AG09319 (cell line): ENCODE measurements at places on chromosomes 5 and 9.

DNA sequence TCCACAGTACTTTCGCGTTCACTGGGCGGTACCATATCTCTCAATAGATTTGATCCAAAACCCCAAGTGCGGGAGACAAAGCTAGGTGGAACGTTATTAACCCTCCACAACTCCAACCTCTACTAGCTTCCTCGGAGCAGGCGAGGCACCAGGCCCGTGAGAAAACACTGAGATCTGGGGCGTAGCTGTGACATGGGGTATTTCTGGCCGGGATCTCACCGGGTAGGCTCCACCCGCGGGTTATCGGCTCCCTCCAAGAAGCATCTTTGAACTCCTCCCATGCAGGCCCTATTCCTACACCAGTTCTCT lies 350 bp upstream of the SLC25A46 start:
- DNase-seq, result no peak

- no peak for DNase-seq
Observed at GRCh38 chr9:27150746-27151406, 41.9 kb downstream of the TEK start.

GRCh38 chr9:136494531-136495215 lies 11.8 kb upstream of the SEC16A start:
- DNase-seq, result no peak

GRCh38 chr5:75961818-75962217 lies 121.4 kb upstream of the SV2C start:
- DNase-seq, result no peak

DNA sequence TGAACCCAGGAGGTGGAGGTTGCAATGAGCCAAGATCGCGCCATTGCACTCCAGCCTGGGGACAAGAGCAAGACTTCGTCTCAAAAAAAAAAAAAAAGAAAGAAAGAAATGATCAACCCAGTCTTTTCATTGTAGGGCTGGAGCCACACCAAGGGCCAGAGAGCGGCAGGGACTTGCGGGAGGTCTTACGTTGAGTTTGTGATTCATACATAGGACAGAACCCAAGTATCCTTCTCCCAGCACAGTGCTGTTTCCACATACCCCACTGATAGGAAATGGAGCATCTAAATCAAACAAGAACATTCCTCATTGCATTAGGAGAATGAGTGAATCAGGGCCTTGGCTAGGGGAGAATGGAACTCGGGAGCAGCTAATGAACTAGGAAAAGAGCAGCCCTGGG lies 3.5 kb upstream of the TNIP1 start:
- no peak for DNase-seq

- DNase-seq, result peak; percentile 30
Observed at GRCh38 chr9:94002316-94003140, 47.4 kb upstream of the BARX1 start.

DNA sequence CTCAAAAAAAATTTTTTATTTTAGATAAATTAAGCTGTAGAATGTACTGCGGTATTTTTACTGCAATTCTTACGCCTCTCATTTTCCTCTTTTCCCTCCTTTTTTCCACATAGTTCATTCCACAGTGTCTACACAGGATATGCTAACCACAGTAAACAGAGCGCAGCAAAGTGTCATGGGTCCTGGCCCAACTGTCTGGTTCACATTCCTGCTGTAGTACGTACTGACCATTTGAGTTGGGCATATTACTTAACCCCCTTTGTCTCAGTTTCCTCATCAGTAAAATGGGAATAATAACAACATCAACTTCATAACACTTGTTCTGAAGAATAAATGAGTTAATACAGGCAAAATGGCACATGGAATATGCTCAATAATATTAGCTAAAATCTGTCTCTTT lies 41.6 kb downstream of the SLC44A1 start:
- DNase-seq, result no peak

DNA sequence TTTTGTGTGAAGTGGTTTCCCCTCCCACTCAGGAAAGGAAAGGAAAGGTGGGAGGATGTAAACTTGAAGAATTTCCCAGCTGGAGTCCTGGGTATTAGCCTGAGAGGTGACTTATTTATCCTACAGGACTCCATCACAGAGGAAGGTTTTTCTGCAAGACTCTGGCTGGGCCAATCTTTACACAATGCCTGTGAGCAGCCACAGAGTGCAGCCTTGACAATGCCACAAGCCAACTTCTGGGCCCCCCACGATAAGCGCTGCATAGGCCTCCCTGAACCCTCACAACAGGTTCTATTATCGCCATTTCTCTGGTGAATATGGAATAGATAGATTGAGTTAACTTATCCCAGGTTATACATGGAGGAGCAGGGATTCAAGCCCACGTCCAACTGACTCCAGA lies 12.4 kb downstream of the TTC39B start:
- DNase-seq, result no peak

GRCh38 chr5:176620333-176620981 lies 9.9 kb downstream of the SNCB start:
- no peak for DNase-seq

GRCh38 chr9:108861464-108861863 lies 602 bp upstream of the ACTL7A start:
- DNase-seq, result no peak

- no peak for DNase-seq
Observed at GRCh38 chr5:141637123-141637766, 448 bp downstream of the RELL2 start.

GRCh38 chr5:95725937-95726810 lies 5.0 kb upstream of the RHOBTB3 start:
- DNase-seq, result peak; percentile 43

GRCh38 chr9:125612616-125613015 lies 94.4 kb downstream of the MAPKAP1 start:
- DNase-seq, result no peak

DNA sequence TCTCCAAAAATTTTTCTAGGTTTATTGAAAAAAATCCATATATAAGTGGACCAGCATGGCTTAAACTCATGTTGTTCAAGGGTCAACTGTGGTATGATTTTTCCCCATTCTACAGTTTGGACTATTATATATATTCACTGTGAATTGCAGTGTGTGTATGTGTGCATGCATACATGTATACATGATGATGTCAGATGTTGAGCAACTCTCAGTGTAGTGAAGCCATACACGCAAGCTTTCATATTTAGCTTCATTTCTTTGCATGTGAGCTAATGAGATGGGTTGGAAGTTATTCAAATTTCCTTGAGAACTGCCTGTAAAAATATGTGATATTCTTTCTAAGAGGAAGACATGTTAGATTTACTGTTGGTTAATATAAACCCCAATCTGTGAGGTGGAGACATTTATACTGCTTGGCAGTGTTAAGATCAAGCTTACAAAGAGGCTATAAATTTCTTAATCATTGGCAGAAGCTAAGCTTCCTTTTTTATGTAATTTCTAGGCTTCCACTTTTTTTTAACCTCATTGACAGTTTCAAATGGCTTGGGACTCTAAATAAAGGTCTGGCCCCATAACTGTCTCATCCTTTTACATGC lies 134.8 kb downstream of the GABRG2 start:
- no peak for DNase-seq

DNA sequence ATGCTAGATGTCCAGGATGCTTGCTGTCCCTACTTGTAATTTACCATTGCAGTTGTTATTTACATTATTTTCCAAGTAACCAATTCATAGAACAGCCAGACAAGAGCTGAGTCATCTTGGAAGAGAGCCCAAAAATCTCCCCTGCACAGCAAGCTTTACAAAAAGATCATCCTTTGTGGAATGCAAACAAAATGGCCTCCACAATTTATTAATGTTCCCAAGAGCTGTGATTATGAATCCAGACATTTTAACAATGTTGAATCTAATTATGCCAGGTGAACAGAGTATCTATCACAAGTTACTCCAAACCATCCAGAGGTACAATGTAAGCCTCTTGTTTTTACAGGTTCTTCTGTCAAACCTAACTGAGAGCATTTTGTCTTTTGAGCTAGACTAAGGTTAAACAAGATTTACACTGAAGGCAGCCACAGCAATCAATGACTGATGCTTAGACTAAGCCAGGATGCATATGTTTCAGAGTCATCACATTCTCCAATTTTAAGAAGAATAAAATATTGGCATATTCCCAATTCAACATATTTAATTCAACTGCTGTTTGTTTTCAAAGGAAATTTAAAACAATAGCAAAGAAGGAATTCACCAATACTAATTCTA lies 95.3 kb upstream of the SLC12A2 start:
- DNase-seq, result peak; percentile 56

GRCh38 chr9:38110476-38110875 lies 41.4 kb upstream of the SHB start:
- no peak for DNase-seq

- DNase-seq, result no peak
Observed at GRCh38 chr9:108150736-108151586, 661.4 kb upstream of the KLF4 start.

GRCh38 chr9:95649801-95650213 lies 133.0 kb upstream of the PTCH1 start:
- DNase-seq, result no peak

GRCh38 chr9:127588740-127589506 lies 23.2 kb upstream of the STXBP1 start:
- no peak for DNase-seq

GRCh38 chr5:111583758-111584203 lies 71.4 kb upstream of the STARD4 start:
- no peak for DNase-seq

GRCh38 chr5:14184725-14185124 lies 41.6 kb downstream of the TRIO start:
- no peak for DNase-seq

DNA sequence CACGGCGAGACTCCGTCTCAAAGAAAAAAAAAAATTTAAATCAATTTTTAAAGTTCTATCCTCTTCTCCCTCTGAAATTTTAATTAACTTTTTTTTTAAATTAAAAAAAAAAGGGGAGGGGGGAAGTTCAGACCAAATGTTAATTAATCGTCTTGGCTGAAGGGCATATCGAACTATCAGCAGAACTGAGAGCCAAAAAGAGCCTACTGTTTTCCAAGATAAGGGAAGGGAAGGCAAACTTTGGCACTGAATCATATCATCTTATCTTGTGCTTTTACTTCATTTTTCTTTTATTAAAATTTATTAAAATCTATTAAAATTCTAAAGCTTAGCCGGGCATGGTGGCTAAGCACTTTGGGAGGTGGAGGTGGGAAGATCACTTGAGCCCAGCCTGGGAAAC lies 45.9 kb upstream of the MTMR12 start:
- no peak for DNase-seq

DNA sequence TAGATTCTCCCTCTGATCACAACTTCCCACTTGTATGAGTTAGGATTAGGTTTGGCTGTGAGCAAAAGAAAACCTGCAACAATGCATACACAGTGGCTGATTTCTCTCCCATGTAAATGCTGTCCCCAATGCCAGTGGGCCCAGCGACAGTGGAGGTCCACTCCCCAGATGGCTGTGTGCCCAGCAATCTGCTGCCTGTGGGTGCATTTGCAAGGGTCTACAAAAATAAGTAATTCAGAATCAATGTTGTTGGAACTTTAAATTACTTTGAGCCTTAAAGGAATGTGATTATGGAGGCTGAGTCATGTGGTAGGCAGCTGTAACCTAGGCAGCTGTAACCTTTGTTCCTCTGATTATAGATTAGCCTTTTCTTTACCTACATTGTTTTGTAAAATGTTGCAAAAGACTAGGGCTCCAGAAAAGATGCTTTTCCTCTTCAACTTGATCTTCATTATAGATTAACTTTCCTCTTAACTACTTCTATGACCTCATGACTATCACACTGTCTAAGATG lies 14.2 kb upstream of the MXD3 start:
- no peak for DNase-seq
